ENCODE measurements at places on chromosomes 2 and 18.

DNA sequence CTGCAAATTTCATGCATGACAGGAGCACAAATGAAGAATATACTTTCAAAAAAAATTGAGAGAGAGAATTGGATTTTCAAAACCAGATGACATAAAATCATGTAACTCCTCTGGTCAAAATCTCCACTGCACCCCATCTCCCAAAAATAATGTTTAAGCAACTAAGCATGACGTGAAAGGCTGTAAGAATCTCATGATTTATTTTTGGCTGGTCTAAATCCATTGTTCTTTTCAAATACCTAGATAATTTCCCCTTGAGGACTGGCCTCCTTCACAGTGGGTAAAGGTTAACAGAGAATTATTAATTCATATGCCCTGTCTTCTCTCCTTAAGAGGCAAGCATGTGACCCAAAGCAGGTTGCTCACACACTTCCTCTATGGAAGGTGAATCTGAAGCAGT, 101.5 kb upstream of the CCDC195 start:
- DNase-seq, result no peak

- peak; percentile 75 for DNase-seq
These were observed 102.5 kb downstream of the ATL2 start for GRCh38 chr2:38274286-38275276.

DNA sequence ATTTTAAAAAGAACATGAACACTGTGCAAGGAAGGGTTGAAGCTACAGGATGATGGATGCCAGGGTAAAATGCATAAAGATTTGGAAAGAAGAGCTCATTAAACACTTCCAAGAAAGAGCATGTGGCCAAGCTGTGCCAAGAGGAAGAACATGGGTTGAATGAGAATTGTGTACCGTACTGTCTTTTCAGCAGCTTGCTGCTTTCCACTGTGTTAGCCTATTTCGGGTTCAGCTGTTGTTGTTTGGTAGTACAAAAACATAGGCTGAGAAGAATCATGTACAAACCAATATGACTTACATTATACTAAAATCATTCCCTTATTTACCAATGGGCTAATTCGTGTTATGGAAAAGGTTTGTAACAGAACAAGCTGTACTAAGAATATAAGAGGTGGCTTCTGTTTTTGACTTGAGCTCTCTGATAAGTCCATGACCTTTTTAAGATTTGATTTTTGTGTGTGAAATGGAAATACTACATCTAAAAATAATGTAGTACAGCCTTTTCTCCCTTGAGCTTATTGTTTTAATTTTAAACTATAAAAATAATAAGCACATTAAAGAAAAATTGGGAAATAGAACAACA, 188.3 kb upstream of the STON1 start:
- DNase-seq, result no peak

DNA sequence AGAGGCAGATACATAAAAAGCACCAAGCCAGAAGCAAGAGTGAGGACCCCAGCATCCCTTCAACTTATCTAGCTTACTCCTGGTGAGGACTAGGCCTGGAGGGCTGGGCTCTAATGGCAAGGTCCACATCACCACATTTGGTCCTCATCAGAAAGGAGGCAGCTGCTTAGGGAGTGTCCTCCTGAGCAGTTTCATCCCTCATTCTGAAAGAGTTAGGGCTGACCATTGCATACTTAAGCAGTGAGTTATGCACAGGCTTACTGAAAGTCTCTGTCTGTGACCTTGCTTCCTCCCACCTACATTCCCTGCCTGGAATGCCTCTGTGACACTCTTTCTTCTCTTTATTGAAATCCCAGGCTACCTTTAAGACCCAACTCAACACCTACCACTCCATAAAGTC, 301.8 kb upstream of the ACVR2A start:
- DNase-seq, result no peak

GRCh38 chr2:187210726-187211125, 237.3 kb downstream of the CALCRL start:
- DNase-seq, result no peak

- DNase-seq, result no peak
These were observed 47.5 kb downstream of the MARCO start for GRCh38 chr2:118989481-118989880.

DNA sequence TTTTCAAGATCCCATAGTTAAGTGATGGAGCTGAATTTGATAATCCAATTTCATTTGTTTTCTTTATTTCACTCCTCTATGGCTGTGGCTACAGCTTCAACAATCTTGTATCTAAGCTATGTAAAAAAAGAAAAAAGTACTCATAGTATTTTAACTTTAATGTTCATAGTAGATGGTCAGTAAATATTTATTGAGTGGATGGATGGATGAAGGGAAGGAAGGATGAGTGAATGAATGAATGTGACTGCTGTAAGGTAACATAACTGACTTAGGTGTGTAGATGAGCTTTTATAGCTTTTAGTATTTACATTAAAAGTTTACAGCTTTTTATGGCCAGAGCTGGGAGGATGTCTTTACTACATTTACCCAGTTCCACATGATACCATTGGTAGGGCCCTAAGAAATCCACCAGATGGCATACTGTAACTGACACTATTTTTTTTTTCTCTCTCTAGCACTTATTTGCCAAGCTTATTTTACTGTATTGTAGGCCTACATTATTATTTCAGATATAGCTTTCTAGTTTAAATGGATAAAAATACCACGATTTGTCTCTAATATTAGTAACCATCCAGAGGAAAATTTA, 13.4 kb upstream of the HRH4 start:
- DNase-seq, result no peak

DNA sequence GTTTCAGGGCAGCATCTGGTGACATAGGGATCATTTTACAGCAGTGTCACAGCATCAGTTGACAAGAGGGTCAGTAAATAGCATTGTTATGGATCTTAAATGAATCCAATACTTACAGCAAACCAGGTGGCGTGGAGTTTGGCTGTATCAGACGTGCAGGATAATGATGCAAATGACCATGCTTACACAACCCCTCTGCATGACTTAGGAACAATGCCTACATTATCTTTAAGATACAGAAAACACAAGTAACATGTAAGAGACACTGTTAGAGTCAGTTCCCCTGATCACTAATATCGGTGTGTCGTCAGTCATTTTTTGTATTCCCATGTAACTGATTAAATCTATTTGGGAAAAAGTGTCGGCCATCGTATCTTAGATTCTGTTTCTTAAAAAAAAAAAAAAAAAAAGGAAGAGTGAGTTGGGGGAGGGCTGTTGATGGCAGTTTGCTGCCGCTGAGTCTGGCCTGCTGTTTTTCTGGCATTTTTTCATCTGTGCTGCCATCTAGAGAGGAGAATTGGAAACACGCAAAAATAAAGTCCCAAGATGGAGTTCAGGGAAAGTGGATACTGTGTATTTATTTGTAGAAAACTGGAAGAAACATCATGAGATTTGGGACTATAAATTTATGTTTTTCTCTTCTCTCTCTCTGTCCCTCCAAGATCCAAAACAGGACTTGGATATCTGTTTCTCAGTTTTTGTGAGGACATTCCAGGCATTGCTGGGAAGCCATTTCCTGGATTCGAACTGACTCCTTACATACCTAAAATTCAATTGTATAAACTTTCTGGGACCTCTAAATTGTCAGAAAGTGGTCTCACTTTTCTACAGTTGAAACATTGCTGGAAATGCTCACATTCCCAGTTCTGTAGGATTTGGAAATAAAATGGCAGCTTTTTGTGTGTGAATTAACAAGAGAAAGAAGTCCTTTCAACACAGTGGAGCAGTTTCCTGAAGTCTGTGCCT, 60.3 kb upstream of the AGPS start:
- DNase-seq, result peak; percentile 69

- peak; percentile 50 for DNase-seq
These were observed 15.0 kb upstream of the ELOA2 start for GRCh38 chr18:47050468-47050867.

GRCh38 chr18:46097801-46098615, at the start of gene ATP5F1A:
Gene ATP5F1A (minus strand): TSS chr18:46098296. CDS start chr18:46098231, 65 bp downstream.
- peak; percentile 93 for DNase-seq

- no peak for DNase-seq
These were observed 61.2 kb upstream of the FZD5 start for GRCh38 chr2:207830778-207831438.

GRCh38 chr18:64747803-64748202, 598.9 kb upstream of the LINC00305 start:
- no peak for DNase-seq

- no peak for DNase-seq
These were observed 8.7 kb downstream of the RAB12 start for GRCh38 chr18:8617907-8618306.

GRCh38 chr2:149858901-149859634, 271.5 kb upstream of the MMADHC start:
- peak; percentile 66 for DNase-seq

- peak; percentile 74 for DNase-seq
These were observed 123.9 kb upstream of the SLC1A4 start for GRCh38 chr2:64865073-64865830.

- no peak for DNase-seq
These were observed 7.4 kb upstream of the IGFBP5 start for GRCh38 chr2:216702756-216703155.

DNA sequence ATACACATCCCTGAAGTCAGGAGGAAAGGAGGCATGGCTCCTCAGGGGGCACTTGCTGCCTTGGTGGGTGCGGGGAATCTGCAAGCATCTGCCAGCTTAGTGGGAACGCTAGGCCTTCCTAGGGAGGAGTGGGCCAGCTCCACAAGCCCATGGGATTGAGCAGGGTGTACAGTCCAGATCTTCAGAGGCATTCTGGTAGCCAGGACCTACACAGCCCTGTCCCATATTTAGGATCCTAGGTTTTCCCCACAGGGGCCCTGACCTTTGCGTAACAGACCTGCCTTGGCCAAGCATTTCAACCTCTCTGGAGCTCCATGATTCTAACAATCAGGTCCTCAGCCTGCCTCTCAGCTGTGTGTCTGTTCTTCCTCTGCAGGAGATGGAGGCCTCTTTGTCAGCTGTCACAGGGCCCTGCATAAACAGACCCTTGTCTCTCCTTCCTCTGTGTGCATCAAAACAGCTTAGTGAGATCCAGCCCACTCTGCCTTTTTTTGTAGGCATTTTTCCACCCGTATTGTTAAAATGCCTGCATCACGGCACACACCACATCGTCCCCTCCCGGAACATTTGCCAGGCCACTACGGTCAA, 140.2 kb upstream of the NDUFV2 start:
- no peak for DNase-seq

GRCh38 chr18:36496022-36496421, 198.5 kb downstream of the FHOD3 start:
- DNase-seq, result no peak

- no peak for DNase-seq
These were observed 77.0 kb upstream of the CERS6 start for GRCh38 chr2:168378960-168379669.

DNA sequence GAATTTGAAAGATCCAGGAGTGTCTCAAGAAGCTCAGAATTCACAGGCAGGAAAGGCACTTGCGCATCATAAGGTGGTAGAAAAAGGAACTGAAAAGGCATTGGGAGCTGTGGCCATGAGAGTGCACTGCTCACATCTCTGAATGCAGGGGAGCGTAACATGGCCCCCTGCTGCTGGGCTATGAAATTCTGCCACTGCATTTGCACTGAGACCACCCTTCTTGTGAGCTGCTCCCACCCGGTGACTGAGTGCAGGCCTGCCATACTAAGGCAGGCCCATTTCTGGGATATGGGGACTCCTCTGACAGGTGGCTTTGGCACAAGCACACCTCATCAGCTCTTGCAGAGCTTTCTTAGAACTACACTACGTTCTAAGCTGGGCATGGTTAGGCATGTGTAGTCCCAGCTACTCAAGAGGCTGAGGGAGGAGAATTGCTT, 25.3 kb upstream of the STARD7 start:
- peak; percentile 71 for DNase-seq

GRCh38 chr2:195590861-195591205, 66.2 kb upstream of the SLC39A10 start:
- no peak for DNase-seq

DNA sequence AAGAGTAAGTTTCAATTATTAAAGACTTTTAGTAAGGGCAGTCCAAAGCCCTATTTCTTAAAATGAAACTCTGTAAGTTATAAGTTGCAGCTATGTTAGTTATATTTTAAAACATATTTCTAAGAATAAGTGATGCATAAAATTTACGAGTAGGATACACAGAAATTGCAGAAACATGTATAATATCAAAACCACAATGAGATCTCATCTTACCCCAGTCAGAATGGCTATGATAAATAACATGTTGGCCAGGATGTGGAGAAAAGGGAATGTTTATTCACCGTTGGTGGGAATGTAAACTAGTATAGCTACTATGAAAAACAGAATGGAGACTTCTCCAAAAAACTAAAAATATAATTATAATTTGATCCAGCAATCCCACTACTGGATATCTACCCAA, 201.2 kb downstream of the CBLN2 start:
- no peak for DNase-seq

DNA sequence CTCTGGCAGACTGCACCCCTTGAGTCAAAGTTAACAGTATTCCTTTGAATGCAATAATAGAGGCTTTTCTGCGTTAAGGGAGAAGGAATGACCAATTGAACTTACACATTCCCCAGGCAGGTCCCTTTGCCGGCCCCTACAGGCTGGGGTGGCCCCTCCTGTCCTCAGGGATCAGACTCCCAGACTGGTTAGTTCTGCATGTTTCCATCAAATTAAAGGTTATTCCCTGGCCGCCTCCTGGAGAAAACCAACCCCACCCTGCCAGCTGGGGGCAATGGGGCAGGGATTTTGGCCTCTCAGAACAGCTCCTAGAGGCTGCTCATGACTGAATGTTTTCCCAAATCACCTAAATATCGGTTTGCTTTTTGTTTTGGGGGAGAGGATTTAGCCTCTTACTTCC, 199.6 kb downstream of the MGAT5 start:
- DNase-seq, result no peak

GRCh38 chr2:102057502-102058292, 65.9 kb downstream of the IL1R2 start:
- no peak for DNase-seq

DNA sequence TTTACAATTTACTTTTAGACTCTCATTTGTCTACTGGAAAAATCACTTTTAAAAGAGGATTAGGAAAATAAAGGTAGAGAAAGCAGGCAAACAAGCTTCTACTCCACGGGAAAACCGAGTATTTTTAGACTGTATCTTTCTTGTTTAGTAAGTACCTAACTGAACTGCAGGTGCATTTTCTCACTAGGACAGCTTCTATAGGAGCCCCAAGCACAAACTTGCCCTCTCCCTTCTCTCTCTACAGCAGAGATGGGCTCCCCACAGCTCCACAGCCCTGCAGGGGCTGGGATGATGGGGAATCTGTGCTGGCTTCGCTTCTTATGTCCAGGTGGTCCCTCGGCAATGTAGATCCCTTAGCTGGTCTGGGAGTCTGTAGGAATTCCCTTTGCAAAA, 16.2 kb downstream of the PSTPIP2 start:
- DNase-seq, result peak; percentile 38

GRCh38 chr18:76874642-76875389, 52.5 kb downstream of the ZNF236 start:
- no peak for DNase-seq

- no peak for DNase-seq
These were observed 193.2 kb downstream of the CCDC85A start for GRCh38 chr2:56376699-56377665.

GRCh38 chr2:168300460-168300859, 53.1 kb upstream of the STK39 start:
- no peak for DNase-seq

GRCh38 chr18:74348581-74348980, 32.9 kb downstream of the C18orf63 start:
- no peak for DNase-seq

Data from RPMI8226 (cell line).